GM13977 (cell line): ENCODE measurements at places on chromosomes 12 and 14.
A peak's percentile ranks its signal among the peaks of the same experiment; 100 is the strongest.

- no peak for DNase-seq
Measured at GRCh38 chr12:57551637-57552305, 1.9 kb downstream of the KIF5A start.

DNA sequence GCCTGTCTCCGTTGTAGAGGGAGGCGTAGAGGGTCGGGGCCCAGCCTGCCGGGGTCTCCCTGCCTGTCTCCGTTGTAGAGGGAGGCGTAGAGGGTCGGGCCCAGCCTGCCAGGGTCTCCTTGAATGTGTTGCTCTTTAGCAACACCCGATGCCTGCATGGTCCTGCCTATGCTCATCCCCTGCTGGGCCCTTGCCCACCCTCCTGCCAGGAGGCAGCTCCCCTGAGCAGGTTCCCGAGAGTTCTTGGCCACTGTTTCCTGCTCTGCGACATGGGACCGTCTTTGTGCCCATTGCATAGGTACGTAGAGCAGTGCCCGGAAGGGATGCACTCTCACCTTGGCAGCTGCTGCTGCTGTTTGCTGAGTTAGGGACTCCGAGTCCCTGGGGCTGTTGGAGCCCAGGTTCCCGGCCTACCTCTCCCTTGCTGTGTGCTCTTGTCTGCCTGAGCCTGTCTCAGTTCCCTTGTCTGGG is 3.3 kb downstream of the KIF26A start:
- DNase-seq: no peak

DNA sequence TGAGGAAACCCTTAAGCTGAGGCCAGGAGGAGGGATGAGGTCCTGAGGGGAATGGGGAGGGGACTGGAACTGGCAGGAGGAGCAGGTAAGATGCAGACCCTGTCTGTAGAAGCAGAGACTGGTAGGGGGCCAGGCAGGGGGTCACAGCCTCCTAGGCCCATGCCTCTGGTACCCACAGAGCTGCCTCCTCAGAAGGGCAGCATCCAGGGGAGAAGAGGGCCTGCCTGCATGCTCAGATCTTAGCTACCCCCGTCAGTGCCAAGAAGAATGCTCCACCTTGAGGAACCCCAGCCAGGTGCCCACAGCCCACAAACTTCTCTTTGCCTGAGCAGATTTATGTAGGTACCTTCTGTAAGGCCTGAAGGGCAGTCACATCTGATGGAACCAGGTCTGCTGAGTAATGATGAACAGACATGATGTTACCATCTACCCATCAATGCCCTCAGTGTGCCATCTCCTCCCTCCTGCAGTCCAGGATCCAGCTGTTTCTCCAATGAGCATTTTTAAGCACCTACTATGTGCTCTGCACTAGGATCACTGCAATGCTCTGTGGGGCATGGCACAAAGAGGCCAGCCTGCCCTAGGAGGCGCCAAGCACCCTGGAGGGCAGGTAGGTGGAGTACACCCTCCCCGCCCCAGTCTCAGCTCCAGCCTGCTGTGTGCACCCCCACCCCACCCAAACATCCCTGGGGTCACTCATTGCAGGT is 24.8 kb upstream of the ZFP36L1 start:
- DNase-seq: no peak

GRCh38 chr12:55728186-55728938 is 447 bp downstream of the CD63 start:
- DNase-seq: peak; percentile 47

GRCh38 chr12:84976133-84976532 is 59.9 kb downstream of the TSPAN19 start:
- no peak for DNase-seq

GRCh38 chr14:55957950-55958349 is 160.3 kb upstream of the PELI2 start:
- no peak for DNase-seq

DNA sequence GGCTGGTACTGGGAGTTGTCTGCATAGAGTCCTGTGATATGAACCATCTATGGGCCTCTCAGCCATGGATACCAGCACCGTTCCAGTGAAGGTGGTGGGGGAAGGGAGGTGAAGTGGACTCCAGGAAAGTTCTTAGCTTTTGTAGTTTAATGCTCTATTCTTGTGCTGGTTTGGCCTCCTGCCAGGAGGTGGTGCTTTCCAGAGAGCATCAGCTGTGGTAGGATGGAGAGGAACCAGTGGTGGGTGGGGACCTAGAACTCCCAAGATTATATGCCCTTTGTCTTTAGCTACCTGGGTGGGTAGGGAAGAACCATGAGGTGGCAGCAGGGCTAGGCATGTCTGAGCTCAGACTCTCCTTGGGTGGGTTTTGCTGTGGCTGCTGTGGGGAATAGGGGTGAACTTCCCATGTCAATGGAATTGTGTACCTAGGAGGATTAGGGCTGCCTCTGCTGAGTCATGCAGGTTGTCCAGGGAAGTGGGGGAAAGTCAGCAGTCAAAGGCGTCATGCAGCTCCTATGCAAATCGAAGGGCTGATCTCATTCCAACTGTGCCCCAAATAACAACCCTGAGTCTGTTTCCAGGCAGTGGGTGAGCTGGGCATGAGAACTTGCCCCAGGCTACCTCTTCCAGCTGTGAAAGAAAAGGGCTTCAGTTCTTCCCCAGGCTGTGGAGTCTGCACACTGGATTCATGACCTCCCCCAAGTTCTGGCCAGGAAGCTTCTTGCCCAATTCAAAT is 14.2 kb downstream of the GZMH start:
- no peak for DNase-seq

GRCh38 chr12:2483713-2484112 is 311.1 kb upstream of the FKBP4 start:
- DNase-seq: no peak

- peak; percentile 8 for DNase-seq
Measured at GRCh38 chr12:34033628-34034296, 11.5 kb downstream of the ALG10 start.

- DNase-seq: no peak
Measured at GRCh38 chr14:73365727-73366126, 92.6 kb downstream of the NUMB start.

- DNase-seq: no peak
Measured at GRCh38 chr14:90295870-90296516, 35.7 kb downstream of the NRDE2 start.

DNA sequence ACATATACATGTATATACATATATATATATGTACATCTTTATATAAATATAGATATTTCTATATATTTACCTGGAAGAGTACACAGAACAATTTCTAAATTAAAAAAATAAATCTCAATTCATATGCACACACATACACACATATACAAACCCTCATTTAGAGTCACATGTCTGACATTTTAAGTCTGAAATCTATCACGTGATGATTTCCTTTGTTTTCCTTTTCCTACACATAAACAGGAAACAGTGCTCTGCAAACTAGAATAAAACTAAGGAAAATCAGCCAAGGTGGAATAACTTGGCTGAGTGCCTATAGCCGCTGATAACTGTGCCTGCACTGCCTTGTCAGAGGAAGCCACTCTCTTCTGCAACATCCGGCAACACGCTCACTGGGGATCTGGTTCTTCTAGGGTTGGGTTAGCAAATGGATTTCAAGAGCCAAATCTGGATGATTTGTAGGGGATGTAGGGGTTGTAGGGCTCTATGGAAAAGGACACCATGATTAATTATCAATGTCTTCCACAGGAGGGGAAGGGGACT is 480.7 kb downstream of the TMEM132D start:
- no peak for DNase-seq

DNA sequence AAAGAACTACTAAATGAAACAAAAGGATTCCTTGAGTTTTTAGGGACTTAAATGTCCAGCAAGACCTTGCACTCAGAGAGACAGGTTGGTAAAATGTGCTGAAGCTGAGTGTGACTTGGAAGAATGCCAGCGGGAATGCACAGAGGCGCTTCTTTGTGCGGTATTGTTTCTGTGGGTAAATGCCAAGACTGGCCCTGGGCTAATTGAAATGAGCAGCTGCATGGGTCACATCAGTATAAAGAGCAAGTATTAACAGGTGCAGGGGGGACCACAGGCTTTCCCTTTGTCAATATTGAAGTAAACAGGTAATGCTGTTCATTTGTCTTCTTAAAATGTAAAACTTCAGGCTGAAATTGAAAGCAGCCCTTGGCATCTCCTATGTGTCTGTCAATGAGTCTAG is 74.3 kb downstream of the LMO3 start:
- no peak for DNase-seq

DNA sequence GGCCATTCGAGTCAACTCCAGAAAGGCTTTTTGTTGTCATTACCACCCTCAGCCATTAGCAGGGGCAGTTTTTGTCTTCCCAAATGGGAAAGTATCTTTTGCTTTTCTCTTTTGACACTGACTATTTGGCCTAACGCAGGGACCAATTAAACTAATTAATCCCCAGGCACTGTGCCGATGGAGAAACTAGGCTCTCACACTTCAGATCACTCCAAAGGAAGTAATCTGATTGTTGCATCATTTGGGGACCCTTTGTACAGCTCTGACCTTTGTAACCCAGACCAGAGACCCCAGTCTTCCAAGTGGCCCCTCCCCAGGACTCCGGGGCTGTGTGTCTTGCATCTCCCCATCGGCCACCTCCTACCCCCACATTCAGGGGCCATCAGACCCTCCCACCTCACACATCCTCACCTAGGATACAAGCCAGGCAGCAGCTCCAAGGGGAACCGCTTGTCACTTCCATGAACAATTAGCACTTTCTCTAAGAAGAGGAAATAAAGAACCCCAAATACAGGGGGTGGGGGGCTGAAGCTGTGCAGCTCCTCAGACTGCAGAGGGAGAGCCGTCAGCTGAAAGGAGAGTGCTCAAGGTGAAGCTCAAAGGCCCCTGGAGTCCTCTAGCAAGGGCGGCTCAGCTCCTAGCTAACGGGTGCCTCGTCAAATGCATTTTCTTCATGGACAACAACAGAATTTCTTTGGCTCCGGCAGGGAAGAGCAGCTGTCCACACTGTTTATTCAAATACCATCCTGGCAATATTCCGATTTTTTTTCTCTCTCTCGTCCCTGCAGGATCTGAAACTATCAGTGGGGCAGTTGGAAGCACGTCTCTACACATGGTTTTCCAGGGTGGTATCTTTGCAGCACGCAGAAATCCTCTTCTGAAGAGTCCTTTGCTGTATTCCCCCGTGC is 64.3 kb upstream of the DIO3 start:
- no peak for DNase-seq

DNA sequence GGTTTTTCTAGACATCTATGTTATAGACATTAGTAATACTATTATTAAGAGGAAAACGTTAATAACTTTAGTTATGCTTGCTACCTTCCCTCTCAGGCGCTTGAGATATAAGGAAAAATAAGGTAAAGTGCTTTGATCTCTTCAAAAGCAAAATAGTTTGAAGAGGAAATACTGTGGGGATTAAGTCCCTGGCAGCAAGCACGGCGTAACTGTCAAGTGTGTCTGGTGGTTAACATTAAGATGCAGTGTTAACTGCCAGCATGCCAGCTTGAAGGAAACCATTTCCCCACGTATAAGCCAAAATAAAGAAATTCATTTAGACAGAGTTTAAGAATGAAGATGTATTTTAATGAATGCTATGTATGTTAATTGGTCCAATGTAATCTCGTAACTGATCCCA is 31.8 kb downstream of the PELI2 start:
- no peak for DNase-seq

DNA sequence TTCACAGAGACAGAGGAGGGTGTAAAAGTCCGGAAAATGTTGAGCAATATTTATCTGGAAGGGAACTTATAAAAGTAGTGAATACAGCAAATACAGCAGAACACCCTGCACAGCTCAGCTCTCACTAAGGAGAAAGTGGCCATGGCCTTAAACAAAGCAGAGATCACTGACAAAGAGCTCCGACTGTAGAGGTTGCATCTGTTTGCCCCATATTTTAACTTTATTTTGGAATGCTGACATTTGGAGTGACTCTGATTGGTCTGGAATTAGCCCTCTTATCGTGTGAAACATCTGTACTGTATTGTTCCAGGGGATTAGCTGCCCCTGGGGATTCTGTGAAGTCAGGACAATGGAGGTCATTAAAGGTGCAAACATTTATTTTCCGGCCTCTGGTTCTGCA is 1275.7 kb upstream of the FLRT2 start:
- no peak for DNase-seq

- peak; percentile 72 for DNase-seq
Measured at GRCh38 chr12:8544295-8544694, 3.6 kb upstream of the CLEC4E start.

DNA sequence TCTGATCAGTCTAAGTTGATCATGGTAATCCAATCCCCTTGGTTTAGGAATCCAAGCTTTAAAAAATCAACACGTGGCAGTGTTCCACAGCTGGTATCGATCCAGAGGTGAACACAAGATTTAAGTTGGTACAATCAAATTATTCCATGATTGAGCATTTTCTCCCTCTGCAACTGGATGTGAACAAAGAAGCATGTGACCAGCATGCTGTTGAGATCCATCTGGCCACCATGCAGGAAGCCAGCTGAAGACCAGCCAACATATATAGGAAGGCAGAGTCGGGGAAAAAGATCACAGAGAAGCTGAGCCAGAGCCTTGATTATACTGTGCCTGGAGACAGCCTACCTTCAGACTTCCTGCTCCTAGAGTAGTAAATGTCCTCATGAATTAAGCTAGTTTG is 158.3 kb downstream of the SEC23A start:
- DNase-seq: no peak
